ENCODE measurements at places on chromosomes 7 and 10.

DNA sequence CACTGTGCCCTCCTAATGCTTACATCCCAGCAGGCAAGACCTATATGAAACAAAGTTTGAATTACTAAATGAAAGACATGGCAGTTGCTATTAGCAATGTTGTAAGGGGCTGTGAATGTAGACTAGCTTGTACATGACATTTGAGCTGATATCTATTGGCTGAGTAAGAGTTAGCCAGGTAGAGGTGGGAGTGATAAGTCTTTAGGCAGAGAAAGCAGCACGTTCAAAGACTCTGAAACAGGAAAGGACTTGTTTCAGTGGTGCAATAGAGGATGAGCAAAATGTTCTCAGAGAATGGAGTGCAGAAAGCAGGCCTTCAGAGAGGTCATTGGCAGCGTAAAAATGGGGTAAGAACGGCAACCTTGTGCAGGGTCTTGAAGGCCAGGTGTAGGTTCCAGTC is 687.6 kb downstream of the AUTS2 start:
- no peak for DNase-seq

DNA sequence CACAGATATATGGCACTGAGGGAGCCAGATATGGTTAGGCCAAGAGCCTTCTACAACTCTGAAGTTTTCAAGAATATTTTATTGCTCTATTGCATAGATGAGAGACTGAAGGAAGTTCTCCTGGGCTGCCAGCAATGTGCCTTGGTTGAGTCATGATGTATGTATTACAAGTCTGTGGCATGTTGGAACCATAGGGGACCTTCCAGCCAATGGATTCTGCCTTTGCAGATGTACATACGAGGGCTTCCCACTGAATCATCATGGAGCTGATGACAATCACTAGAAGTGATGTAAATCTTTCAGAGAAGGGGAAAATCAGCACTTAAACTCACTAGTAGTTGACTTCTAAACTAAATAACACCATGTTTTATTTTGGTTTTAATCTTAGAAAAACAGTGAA is 419.5 kb downstream of the PHTF2 start:
- no peak for DNase-seq

DNA sequence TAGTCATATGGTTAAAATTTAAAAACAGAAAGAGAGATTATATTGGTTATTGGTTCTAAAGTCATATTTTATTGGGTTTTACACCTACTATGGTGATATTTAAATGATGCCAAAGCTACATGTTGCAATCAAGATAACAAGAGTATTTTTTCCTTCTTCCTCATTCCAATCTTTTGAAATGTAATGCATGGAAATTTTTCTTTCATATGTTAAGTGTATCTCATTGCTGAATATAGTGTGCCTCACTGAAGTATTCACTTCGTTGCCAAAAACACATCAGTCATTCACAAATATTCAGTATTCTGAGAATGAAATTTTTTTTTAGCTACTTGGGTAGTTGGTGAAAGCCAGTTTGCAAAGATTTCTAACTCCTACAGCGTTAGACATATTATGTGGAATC is 19.5 kb downstream of the HDAC9 start:
- DNase-seq = no peak

- no peak for DNase-seq
Observed at GRCh38 chr7:117666689-117667088, 186.9 kb downstream of the CFTR start.

DNA sequence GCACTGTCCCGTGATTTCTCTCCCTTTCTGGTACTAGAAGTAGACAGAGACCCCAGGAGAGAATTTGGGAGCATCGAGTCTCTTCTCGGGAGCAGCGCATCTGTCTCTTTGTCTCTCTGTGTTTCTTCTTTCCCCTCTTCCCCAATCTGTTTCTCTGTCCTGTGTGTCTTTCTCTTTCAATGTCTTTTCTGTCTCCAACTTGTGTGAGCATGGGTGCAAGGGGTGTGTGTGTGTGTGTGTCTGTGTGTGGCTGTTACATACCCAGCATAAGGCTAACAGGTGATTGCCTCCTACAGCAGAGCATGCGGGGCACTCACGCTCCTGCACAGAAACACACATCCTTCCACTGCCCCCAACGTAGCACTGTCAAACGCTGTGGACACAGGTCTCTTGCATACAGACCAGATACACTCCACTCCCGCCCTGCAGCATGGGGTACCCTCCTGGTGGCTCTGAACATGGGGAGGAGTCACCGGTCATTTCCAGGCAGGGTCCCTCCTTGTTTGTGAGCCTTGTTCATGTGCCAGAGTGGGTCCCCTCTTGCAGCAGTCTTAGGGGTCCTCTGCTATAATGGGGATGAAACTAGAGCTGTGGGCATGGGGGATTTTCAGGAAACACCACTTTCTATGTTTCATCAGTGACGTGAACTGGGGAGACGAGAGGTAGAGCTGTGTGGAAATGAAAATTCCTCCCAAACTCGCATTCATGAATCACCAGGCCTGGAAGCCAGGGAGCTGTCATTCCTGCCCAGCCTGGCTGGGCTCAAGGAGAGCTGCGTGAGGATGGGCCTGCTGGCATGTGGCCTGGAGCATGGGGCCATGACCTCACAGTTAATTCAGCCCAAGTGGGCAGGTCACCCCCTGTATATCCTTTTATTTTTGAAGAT is 980 bp downstream of the ADAMTS14 start:
- DNase-seq = no peak

GRCh38 chr7:47941136-47941844 is 7.0 kb downstream of the PKD1L1 start:
- no peak for DNase-seq

DNA sequence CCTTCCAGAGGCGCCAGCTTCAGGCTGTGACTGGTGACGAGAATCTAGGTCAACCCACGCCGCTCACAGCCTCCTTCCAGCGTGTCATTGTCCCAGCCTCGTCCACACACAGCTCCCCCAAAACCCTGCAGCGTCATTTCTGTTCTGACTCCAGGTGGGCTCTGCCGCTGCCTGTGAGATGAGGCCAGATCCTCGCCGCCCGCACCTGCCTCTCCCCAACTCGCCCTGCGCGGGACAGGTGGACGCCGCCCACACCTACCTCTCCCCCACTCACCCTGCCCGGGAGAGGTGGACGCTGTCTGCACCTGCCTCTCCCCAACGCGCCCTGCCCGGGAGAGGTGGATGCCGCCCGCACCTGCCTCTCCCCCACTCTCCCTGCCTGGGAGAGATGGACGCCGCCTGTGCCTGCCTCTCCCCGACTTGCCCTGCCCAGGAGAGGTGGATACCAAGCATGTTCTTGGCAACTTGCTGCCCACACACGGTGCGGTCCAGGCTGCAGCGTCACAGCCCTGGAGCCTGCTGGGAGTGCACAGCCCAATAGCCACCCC is 32.0 kb upstream of the CFAP46 start:
- no peak for DNase-seq

- DNase-seq = no peak
Observed at GRCh38 chr10:35661236-35661635, 19.1 kb upstream of the FZD8 start.

- DNase-seq = no peak
Observed at GRCh38 chr10:124517931-124518330, 56.3 kb downstream of the LHPP start.

Measured in stimulated activated CD4-positive, alpha-beta T cell treated with anti-CD3 and anti-CD28 coated beads, Interleukin-1b, Interleukin-23, amount 100 ng/mL, for 4 hours (primary cell).